Bronchial smooth muscle cell (primary cell): ENCODE measurements at places on chromosomes 12 and 14. TPM values are rescaled to one million over a fixed set of nuclear protein-coding genes. Genes with fewer than 3 reads are reported as not detected.

The LTB4R2 gene
- total RNA-seq, result 1.9 and 2.7 TPM in 2 replicates

The PIWIL1 gene
- not detected in 2 replicates for total RNA-seq

The KRT78 gene
- total RNA-seq, result not detected in 2 replicates

The STXBP6 gene
- total RNA-seq, result 3.9 and 7.6 TPM in 2 replicates

The GNPNAT1 gene
- 18.5 and 19.4 TPM in 2 replicates for total RNA-seq

The SLC6A12 gene
- not detected in 2 replicates for total RNA-seq

The HOXC13 gene
- not detected in 2 replicates for total RNA-seq

The LAG3 gene
- total RNA-seq, result 0.09 and 0.32 TPM in 2 replicates

The TPH2 gene
- under 0.01 TPM in 2 replicates for total RNA-seq

The TRPV4 gene
- total RNA-seq, result 1.1 and 2.4 TPM in 2 replicates

The CCDC77 gene
- total RNA-seq, result 3.6 and 6.0 TPM in 2 replicates

The COCH gene
- total RNA-seq, result 0.09 and 0.16 TPM in 2 replicates

The TMEM106C gene
- 34.8 and 63.4 TPM in 2 replicates for total RNA-seq

The TAS2R8 gene
- 0.26 TPM in 1 of 2 replicates, not detected in the other for total RNA-seq

The KRT3 gene
- total RNA-seq, result not detected in 2 replicates

The IRAK3 gene
- total RNA-seq, result 5.1 and 6.5 TPM in 2 replicates

The PUS7L gene
- total RNA-seq, result 16.1 and 18.0 TPM in 2 replicates

The A2M gene
- total RNA-seq, result 10.1 and 14.8 TPM in 2 replicates

The DLK1 gene
- total RNA-seq, result under 0.01 TPM in 1 of 2 replicates, not detected in the other

The OTX2 gene
- total RNA-seq, result not detected in 2 replicates

The ZNF891 gene
- 0.79 and 0.94 TPM in 2 replicates for total RNA-seq

The MYF5 gene
- total RNA-seq, result not detected in 2 replicates

The HOXC12 gene
- not detected in 2 replicates for total RNA-seq

The NXPH4 gene
- 0.77 and 0.79 TPM in 2 replicates for total RNA-seq

The NOPCHAP1 gene
- total RNA-seq, result 8.2 and 21.5 TPM in 2 replicates

The ZDHHC22 gene
- total RNA-seq, result not detected in 2 replicates

The CD9 gene
- 283 and 455 TPM in 2 replicates for total RNA-seq

The NR1H4 gene
- under 0.01 TPM in 1 of 2 replicates, not detected in the other for total RNA-seq

The YARS2 gene
- total RNA-seq, result 19.7 and 25.4 TPM in 2 replicates

The AP5M1 gene
- total RNA-seq, result 12.1 and 18.4 TPM in 2 replicates

The NRXN3 gene
- under 0.01 and 0.09 TPM in 2 replicates for total RNA-seq

The PTCSC3 gene
- total RNA-seq, result not detected in 2 replicates
